ENCODE measurements at places on chromosomes 2 and 18. TPM values are rescaled to one million over a fixed set of nuclear protein-coding genes. Genes with fewer than 3 reads are reported as not detected.

The TMEM198 gene
- 4.4 TPM for total RNA-seq

The OSBPL6 gene
- 6.3 TPM for total RNA-seq

The C2orf81 gene
- 12.9 TPM for total RNA-seq

The TMEM163 gene
- 36.1 TPM for total RNA-seq

The SNTG2 gene
- total RNA-seq, result 2.0 TPM

The CLEC4F gene
- 0.17 TPM for total RNA-seq

The IL36RN gene
- not detected for total RNA-seq

The ZNF514 gene
- 25.4 TPM for total RNA-seq

All from mucosa of gallbladder (tissue), 1 donor.